Muscle of leg (tissue), 16 donors: ENCODE measurements at places on chromosomes 12 and 14. TPM values are rescaled to one million over a fixed set of nuclear protein-coding genes. Genes with fewer than 3 reads are reported as not detected.

DHH gene
- total RNA-seq: 1.1 TPM

DNA sequence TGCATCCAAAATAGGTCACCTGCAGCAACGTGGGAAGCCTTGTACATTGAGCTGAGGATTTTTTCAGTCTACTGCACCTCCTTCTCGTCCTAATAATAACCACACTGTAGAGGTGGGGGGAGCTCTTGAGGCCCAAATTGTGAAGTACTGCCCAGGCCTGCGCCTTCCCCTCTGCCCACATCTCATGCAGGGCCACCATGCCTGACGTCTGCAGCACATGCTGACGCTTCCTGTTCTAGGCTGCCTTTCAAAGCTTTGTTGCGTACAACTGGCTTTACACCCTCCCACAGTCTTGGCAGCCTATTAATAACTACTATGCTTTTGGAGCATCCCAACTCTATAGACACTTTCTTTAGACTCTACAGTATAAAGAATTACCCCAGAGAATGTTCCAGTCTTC lies 26.5 kb upstream of the TTC7B start:
- peak; percentile 59 for DNase-seq

DNA sequence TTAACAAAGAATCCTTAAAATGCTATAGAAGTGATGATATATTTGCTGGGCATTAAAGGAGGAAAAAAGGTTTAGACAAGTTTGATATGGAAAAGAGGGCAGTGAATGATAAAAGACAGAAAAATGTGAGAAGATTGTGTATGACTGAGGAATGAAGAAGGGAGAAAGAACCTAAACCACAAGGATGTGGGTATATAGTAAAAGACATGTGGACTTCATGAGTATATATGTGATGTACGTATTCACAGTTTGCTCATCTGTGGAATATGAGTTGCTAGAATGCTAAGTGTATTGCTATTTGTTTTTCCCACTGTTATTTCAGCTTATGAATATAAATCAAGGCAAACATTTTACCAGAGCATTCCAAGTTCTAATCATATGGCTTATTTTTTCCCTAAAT lies 2.1 kb upstream of the SLC16A7 start:
- no peak for DNase-seq

DNA sequence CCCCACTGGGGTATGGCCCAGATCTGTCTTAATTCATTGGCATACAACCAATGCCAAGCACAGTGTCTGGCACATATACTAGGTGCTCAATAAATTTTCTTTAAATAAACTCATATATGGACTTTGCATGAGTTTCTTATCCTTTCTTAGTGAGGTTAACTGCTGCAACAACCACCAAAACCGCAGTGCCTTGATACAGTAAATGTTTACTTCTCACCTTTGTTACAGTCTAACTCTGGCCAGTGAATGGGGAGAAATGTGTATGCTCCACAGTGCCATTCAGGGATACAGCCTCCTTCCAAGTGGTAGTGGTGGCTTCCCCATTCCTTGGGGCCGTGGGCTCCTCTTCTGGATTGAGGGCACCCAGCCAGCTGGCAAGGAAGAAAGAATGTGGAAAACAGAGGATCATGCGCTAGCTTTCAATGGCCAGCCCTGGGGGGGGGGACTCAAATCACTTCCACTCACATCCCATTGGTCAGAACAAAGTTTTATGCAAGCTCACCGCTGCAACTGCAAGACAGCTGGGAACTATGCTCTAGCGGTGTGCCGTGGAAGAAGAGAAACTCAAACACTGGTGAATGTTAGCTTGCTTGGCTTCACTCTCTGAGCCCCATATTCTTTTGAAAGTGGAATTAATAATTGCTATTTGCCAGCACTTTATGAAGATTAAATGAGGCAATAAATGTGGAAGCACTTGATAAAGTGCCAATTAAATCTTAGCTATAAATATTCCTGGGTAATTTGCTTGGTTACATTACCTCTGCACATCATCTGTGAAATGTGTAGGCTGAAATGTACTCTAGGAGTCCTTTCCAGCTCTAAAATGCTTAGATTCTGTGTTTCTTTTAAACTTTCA lies 51.0 kb upstream of the SOCS2 start:
- DNase-seq: peak; percentile 12

SLC6A12 gene
- 0.40 TPM for total RNA-seq

DNA sequence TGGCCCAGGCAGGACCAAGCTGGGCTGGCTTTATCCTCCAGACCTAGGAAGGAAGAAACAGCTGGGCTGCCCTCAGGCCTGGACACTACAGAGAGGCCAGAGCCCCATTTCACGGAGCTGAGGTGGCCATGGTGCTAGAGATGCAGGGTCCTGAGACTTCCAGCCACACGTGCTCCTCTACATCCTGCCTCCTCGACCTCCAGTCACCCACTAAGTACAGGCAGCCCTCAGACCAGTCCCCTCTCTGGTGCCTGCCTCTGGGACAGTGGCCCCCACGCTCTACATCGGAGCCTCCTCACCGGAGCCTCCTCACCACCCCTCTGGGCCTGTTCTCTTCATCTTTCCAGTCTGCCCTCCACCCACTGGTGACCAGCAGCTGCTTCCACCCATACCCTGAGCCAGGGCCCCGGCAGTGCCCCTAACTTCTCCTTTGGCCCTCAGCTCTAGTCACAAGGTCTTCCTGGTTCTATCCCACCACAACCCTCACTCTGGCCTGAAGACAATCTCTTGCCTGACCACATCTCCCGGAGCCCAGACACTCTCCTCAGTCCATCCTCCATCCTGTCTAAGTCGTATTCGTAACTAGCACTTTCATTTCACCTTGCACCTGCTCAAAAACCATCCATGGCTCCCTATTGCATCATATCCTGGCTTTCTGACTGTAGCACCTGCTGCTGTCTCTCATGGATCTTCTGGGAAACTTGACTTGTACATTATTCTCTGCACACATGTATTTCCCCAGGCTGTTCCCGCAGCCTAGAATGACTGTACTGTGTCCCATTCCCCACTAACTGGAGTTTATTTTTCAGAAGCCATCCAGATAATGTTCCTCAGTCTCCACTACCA lies 43.9 kb downstream of the DIO3 start:
- no peak for DNase-seq

AHNAK2 gene
- 21.6 TPM for total RNA-seq

GRCh38 chr12:78418919-78419318 lies 445.7 kb upstream of the SYT1 start:
- DNase-seq: peak; percentile 54

GRCh38 chr12:69544087-69544486 lies 41.2 kb upstream of the CCT2 start:
- no peak for DNase-seq

DNA sequence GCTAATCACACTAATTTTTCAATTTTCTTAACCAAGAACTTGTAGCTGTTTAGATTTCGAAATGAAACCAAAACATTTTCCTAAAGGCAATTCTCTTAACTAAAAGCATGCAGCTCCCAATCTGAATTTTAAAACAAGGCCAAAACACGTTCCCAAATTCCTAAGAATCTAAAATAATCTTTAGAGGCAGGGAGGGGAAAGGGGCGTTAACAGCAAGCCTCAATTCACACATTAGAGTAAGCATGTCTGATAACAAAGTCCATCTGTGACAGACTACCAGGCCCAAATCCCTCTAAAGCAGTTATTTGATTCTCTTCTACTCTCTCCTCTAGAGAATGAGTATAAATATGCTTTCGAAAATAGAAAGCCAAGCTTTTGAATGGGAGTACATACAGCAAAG lies 754 bp downstream of the ATG14 start:
- peak; percentile 6 for DNase-seq

- DNase-seq: peak; percentile 1
Observed at GRCh38 chr14:42665083-42665482, 1058.4 kb downstream of the LRFN5 start.

- DNase-seq: no peak
Observed at GRCh38 chr12:51517800-51518199, 73.2 kb upstream of the SCN8A start.

GRCh38 chr12:8970432-8970831 lies 18.9 kb upstream of the KLRG1 start:
- no peak for DNase-seq

ACOT2 gene
- 35.3 TPM for total RNA-seq

DNA sequence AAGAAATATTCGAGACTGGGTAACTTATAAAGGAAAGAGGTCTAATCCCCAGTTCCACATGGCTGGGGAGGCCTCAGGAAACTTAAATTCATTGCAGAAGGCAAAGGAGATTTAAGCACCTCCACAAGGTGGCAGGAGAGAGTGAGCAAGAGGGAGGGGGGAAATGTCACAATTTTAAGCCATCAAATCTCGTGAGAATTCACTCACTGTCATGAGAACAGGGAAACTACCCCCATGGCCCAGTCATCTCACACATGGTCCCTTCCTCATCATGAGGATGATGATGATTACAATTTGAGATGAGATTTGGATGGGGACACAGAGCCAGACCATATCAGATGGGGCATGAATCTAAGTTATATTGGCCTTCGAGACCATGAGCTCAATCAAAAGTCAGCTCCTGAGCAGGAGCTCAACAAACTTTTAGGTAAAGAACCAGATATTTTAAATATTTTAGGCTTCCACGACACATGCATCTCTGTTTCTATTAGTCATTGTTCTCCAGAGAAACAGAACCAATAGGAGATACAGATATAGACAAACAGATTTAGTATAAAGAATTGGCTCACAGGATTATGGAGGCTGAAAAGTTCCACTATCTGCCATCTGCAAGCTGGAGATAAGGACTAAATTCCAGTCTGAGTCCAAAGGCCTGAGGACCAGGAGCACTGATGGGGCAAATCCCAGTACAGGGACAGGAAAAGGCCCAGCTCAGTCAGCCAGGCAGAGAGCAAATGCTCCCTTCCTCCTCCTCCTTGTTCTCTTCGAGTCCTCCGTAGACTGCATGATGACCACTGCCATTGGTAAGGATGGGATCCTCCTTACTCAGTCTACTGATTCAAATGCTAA lies 24.9 kb downstream of the DGLUCY start:
- no peak for DNase-seq

PTGER2 gene
- total RNA-seq: 1.4 TPM

DNA sequence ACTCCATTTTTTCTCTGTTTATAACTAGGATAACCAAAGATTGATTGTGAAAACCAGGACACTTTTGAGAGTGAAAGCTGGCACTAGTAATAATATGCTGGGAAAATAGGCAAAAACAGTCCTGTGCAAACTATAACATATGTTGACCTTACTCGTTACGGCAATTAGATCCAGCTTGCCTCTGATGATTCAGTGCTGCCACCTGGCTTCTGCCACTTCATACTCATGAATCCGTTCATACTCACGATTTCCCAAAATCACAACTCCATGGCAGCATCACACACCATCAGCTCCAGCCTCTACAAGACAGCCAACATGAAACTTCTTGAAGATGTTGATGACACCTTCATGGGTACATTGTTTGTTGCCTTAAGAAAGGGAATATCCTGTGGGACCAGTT lies 49.1 kb upstream of the CAND1 start:
- DNase-seq: no peak

BIN2 gene
- total RNA-seq: 1.8 TPM

- peak; percentile 90 for DNase-seq
Observed at GRCh38 chr14:69615496-69616407, 4.4 kb downstream of the SUSD6 start.

TAS2R19 gene
- total RNA-seq: 3.6 TPM

DNA sequence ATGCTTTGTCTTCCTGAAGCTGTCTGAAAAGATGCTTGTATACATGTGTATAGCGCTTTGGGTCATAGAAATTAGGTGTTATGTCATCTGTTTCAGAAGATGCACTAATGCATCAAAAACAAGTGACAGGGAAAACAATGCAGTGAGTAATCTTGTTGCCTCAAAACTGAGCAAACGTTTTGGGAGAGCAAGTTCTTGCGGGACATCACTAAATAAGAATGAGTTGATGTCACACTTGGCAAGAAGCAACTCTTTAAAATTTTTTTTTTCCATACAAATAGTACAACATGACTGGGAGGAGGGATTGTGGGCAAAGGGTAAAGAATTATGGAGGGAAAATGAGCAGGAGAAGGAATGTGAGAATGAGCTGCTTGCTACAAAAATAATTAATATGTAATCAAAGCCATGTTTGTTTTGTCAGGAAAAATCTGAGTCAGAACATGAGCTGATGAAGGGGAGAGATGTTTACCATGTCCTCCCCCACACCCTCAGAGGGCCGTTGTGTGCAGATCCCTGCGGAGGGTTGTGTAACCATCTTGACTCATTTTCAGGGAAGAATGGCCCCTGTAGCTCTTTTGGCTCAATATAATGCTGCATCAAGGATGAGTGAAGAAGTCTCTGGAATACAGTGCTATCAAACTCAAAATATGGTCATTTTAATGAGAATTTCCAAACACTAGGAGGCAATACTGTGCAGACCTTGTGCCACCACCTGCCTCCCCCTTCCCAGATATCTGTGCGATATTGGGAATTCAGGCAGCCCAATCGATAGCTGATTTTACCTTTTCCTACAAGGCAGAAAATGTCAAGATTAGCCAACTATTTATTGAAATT lies 41.4 kb downstream of the BORCS5 start:
- peak; percentile 94 for DNase-seq

- peak; percentile 9 for DNase-seq
Observed at GRCh38 chr12:48286665-48287064, 64.1 kb downstream of the ZNF641 start.

UNG gene
- total RNA-seq: 20.1 TPM

DIP2B gene
- total RNA-seq: 15.6 TPM

- DNase-seq: peak; percentile 56
Observed at GRCh38 chr12:93407054-93407962, 29.6 kb downstream of the NUDT4 start.

DHRS2 gene
- 0.09 TPM for total RNA-seq

FAM90A1 gene
- total RNA-seq: 0.09 TPM

SLC38A1 gene
- total RNA-seq: 34.4 TPM

ADGRD1 gene
- total RNA-seq: 10.8 TPM

DNA sequence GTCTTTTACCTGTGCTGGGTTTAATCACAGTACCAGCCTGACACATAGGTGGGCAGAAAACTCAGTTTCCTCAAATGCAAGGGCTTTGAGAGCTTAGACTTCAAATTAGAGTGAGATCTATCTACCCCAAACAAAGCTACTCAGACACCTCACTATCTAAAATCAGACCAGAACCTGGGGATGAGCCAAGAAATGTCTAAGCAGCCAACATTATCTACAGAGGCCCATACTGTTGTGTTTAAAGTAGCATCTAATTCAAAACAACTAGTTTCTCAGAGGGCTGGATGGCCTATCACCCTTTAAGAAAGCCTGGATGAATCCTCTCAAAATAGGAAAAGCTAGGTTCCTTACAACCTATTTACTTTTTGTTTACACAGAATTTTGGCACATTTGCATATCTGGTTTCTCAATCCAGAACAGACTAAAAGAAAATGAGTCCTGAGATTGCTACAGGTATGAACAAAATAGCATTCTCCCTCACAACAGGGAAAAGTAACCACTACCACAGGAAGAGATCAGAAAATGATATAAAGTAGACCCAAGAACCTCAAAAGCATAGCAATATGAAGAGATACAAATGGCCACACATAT lies 142.4 kb downstream of the ZFP36L1 start:
- DNase-seq: peak; percentile 50

DNA sequence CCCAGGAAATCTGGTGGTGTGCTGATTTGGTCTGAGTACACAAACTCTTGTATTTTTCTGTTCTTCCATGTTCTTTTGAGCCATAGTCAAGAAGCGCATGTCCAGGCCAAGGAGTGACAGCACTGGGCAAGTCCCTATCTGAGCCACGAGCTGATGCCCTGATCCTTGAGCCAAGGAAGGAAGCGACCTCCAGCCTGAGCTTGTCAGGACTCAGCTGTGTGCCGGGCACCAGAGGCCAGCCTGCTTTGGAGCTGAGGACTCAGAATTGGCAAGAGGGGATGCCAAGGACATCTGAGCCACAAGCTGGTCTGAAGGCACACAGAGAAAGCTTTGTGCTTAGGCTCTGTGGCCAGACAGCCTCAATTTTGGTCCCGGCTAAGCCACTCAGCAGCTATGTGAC lies 52.6 kb downstream of the GALNT16 start:
- DNase-seq: no peak

C12orf54 gene
- total RNA-seq: 0.31 TPM

GRCh38 chr14:100400115-100400514 lies 77.0 kb downstream of the SLC25A47 start:
- no peak for DNase-seq
